ENCODE measurements at places on chromosomes 5 and 9.

DNA sequence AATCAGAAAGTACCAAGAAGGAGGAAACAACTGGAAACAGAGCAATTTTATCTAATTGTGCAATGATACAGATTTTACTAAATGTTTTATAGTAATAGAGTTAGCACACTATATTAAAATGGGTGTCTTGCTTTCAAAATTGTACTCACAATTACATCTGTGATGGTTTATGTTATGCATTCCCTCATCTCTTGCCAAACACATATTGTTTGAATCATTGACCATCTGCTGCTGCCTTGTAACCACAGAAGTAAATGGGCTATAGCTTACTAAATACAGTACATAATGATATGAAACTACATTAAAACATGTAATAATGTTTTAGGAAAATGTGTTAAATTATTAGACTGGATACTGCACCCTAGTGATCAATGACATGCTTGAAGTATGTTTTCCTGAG, 158.1 kb downstream of the SLC25A46 start:
- no peak for DNase-seq

DNA sequence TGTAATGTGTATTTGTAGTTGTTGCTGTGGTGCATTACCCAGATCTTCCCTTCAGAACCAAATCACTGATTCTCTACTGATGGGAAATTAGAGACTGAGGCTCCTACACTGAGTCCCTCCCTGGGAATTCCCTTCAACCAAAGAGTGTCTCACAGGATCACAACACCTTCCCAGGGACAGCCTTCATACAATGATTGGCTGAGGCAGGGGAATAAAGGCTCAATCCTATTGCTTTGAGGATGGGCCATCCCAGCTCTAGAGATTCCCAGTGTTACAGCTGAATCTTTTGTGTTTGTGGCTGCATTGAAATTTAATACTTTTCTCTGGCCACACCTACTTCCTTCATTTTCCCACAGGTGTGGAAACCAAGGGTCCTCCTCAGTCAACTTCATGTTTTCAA, 96.4 kb upstream of the ELL2 start:
- DNase-seq = no peak

GRCh38 chr5:106314221-106314824, 1356.4 kb downstream of the EFNA5 start:
- DNase-seq = no peak

DNA sequence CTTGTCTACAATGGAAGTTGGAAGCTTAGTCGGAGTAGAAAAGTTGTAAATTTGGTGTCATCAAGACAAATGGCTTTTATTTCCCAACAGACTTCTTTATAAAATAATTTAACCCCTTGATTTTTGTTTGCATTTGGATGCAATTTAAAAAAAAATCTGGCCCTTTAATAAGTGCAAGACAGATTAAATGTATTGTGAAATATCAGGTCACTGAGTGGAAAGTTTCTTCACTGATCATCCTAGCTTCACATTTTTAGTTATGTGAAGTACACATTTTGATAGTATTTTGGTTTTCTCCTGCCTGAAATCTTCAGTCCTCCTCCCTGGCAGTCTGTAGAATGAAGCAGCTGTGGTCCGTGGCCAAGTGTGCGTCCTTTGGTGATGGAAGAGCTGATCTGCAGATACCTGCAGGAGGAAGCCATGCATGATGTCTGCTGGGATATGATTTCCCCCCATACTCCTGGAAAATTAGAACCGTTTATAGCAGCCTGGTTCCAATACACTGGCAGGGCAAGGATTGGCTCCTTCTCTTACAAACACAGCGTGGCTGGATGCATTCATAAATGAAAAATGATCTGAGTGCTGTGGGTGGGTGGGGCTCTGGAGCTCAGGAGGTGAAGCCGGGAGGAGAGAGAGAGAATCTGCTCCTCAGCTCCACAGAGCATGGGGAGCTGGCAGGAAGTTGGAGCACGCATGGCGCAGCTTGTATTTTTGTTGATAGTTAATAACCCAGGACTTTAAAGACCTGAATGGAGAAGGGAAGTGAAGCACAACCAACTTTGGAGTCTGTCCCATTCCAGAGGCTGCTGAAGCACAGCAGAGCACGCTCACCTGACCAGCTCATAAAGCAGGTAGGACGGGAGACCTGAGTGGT, 238.4 kb downstream of the GOLPH3 start:
- no peak for DNase-seq

GRCh38 chr5:173901705-173902104, 13.6 kb downstream of the CPEB4 start:
- DNase-seq = no peak

DNA sequence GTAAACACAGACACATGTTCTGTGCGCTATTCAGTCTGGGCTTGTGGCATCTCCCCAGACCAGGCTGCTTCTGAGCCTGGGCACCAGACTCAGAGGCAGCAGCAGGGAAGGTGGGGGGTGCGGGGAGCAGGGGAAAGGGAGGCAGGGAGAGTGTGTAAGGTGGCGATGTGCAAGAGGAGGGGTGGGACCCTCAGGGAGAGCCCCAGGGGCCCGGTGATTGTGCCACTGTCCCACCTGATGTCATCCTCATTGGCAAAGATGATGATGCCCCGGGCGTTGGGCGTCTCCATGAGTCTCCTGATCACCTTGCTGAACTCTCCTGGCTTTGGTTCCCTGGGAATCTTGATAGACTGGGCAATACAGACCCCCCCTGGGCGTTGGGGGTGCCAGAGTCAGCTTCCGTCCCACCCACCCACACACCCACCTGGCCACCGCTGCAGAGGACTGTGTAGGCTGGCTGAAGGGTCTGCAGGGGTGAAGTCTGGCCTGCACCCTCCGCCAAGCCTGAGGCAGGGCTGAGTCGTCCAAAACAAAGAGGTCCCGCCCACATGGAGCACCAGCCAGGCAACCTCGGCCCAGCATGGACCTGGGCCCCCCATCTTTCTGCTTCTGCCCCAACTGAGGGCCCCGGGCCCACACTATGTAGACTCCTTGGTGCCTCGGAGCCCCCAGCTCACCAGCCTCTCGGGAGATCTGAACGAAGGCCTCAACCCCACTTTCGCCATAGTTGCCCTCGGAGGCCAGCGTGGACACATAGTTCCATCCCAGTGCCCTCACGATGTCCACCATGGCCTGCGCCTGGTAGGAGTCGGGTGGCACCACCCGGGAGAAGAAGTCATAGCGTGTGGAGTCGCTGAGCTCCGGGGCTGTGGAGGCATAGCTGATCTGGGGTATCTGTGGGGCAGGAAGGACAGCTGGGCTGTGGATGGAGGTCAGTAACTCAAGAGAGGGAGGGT, 3.7 kb downstream of the GRM6 start:
- DNase-seq = no peak

DNA sequence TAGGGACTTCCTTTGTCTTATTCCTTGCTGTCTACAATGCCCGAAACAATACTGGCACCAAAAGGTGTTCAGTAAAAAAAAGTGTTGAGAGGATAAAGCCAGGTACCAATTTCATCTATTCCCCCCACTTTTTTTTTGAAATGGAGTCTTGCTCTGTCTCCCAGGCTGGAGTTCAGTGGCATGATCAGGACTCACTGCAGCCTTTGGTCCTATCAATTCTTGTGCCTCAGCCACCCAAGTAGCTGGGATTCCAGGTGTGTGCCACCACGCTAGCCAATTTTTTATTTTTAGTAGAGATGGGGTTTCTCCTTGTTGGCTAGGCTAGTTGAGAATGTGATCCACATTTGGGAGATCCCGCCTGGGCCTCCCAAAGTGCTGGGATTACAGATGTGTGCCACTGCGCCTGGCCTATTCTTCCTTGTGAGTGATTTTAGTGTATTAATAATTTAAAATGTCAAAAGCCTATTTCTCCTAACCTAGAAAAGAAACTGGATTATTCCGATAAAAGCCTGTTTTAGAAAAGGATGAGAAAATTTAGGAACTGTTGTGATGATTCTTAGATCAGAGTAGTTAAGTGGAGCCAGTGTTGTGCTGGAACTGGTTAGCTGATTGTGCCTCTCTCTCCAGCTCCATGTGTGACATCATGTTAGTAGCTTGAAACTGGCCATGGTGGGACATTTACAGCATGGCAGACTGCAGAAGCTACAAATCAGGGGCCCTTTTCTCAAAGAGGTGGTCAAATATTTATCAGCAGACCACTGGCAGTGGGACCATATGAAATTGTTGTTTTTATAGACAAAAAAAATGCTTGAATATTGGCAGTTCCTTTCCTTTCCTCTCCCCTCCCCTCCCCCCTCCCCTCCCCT, 14.3 kb downstream of the CDC42SE2 start:
- DNase-seq = no peak

DNA sequence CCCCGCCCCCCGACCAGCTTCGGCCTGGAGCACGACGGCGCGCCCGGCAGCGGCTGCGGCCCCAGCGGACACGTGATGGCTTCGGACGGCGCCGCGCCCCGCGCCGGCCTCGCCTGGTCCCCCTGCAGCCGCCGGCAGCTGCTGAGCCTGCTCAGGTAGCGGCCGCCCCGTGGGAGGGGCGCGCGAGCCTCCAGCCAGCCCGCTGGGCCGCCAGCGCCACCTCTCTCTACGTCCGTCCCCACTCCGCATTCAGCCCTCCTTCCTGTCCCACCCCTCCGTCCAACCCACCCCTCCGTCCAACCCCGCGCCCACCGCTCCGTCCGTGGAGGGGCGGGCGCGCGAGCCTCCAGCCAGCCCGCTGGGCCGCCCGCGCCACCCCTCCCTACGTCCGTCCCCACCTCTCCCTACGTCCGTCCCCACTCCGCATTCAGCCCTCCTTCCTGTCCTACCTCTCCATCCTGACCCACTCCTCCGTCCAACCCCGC, 6.5 kb downstream of the ADAMTS13 start:
- no peak for DNase-seq

- no peak for DNase-seq
Observed at GRCh38 chr5:31285025-31285424, 91.5 kb downstream of the CDH6 start.

GRCh38 chr9:123960965-123961364, 31.0 kb upstream of the DENND1A start:
- DNase-seq = no peak

GRCh38 chr9:121633736-121634135, 17.7 kb upstream of the DAB2IP start:
- DNase-seq = no peak

- no peak for DNase-seq
Observed at GRCh38 chr5:138595180-138595795, 20.1 kb upstream of the HSPA9 start.

- no peak for DNase-seq
Observed at GRCh38 chr5:76278261-76278789, 124.8 kb upstream of the IQGAP2 start.

- no peak for DNase-seq
Observed at GRCh38 chr9:98406469-98406868, 151.0 kb upstream of the TBC1D2 start.

DNA sequence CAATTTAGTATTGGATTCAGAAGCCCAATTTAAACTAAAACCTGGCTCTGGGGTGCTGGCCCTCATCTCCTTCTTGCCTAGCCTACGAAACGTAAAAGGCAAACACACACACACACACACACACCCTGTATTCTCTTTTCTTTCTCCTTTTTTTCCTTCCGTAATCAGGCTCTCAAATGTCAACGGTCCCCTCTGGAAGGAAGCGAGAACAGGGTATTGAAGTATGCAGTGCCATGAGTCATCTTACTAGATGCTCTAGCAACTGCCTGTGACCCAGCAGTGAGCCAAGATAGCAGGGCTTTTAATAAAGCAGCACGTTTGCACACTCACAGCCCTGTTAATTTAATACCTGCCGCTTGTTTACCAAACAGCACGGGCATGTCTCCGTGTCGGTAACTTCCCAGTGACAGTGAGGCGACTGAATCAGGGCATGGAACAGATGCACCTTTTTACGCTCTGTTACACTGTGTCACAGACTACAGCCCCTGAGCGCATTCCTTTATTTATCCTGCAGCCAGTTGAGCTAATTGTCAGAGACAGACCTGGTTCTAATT, 243.8 kb downstream of the BNC2 start:
- DNase-seq = no peak

- DNase-seq = no peak
Observed at GRCh38 chr5:16902846-16903245, 33.2 kb downstream of the MYO10 start.

GRCh38 chr5:171911152-171911551, 95.3 kb downstream of the FBXW11 start:
- DNase-seq = no peak

- no peak for DNase-seq
Observed at GRCh38 chr9:111762556-111762955, 32.2 kb downstream of the SHOC1 start.

DNA sequence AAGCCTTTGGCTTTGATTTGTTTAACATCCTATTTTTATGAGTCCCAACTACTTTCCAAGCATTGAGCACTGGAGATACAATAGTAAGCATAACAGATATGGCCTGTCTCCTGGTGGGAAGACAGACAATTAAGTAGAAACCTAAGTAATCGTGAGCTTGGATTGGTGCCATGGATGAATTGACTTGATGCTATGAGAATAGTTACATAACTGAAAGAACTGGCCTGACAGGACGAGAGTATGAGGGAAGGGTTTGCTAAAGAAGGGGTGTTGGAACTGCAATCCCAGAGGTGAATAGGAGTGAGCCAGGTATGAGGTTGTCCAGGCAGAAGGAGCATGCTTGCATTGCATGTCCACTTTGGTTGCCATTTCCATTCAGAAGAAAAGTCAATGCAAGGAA, 52.4 kb downstream of the GPR21 start:
- no peak for DNase-seq

- DNase-seq = no peak
Observed at GRCh38 chr5:153988510-153988909, 50.2 kb downstream of the FAM114A2 start.

DNA sequence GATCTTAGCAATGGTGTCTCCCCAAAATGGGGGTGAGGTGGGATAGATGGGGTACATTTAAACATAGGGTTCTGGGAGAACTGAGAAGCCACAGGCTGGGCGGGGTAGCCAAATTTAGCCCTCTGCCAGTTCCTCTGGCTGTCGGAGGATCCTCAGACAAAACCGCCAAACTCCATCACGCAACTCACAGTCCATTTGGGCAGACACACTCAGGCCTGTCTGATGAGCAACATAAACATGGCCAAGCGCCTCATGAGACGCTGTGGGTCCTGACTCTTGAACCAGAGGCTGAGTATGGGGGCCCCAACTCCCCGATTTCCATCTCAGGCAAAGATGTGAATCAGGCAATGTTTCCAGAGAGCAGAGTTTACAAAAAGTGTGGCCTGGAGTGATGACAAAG, 162.3 kb downstream of the FGF18 start:
- peak; percentile 12 for DNase-seq

Measured in inflammatory macrophage (primary cell).